MCF 10A (cell line): ENCODE measurements at places on chromosomes 4 and X.

- DNase-seq, result no peak
Observed at GRCh38 chr4:128123036-128123435, 61.9 kb downstream of the LARP1B start.

- no peak for DNase-seq
Observed at GRCh38 chrX:101430457-101431078, 22.5 kb downstream of the HNRNPH2 start.

DNA sequence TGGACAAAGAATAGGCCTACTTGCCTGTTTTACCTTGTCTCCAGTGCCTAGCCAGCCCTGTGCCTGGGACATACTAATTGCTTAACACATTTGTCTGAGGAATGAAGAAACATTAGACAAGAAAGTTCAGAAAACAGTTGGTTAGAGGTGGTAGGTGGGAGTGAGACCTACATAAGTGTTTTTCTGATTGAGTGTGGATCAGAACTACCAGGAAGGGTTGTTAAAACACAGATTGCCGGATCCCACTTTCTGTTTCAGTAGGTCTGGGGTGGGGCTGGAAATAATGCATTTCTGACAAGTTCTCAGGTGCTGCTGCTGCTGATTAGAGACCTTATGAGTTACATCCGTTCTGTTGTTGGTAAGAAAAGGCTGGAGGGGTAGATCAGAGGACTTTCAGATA lies 5.7 kb upstream of the JADE1 start:
- no peak for DNase-seq

- DNase-seq, result no peak
Observed at GRCh38 chrX:117645639-117646038, 471.0 kb downstream of the KLHL13 start.

DNA sequence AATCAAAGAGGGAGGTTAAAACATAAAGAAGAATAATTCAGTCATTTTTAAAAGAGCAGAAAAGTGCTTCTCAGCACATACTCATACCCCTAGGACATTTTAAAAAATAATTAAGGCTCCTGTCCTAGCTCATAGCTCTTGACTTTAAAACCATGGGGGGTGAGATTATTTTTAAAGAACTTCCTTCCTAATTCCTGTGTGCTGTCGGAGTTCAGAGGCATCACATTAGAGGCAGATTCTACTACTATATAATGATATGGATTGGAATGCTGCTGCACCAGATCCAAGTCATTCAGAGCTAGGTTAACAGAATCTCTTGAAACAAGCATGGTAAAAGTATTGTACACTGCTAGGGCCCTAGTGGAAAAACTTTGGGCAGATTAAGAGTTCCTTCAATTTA lies 456.5 kb upstream of the ADGRL3 start:
- DNase-seq, result no peak

GRCh38 chrX:69324851-69325250 lies 159.6 kb upstream of the PJA1 start:
- DNase-seq, result no peak

DNA sequence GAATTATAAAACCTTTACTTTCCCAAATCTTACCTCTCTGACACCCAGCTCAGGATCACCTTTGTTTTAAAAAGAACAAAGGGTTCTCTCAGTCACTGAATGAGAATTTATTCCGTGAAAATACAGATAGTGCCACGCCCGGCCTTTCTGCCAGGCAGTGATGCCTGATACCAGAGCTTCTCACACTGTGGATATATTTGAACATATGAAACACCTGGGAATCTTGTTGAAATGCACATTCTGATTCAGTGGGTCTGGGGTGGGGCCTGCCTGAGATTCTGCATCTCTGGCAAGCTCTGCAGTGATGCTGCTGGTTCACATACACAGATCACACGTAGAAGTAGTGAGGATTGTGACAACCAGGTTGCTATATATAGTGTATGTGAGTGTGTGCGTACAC lies 46.0 kb downstream of the ELOVL6 start:
- no peak for DNase-seq

DNA sequence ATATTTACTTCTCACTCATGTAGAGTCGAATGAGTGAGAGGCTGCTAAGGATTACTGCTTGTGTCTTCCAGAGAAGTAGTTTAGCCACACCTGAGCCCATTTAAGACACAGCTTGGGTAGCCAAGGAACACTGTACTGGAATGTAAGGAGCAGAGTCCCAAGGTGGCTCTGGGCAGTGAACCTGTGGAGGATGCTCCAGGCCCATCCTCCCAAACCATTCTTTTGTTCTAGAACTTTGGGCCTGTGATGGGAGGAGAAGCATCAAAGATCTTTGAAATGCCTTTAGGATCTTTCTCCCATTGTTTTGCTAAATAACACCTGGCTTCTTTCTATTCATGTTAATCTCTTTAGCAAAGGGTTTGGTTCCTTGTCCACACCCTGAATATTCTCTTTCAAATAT lies 162.2 kb downstream of the KLHL4 start:
- DNase-seq, result no peak

GRCh38 chr4:52904421-52904820 lies 42.3 kb downstream of the RASL11B start:
- DNase-seq, result no peak

GRCh38 chr4:169986369-169986768 lies 39.8 kb downstream of the MFAP3L start:
- DNase-seq, result no peak

GRCh38 chr4:80913381-80913780 lies 117.1 kb upstream of the BMP3 start:
- DNase-seq, result peak; percentile 25
